ENCODE measurements at places on chromosomes 11 and 22.

- no peak for DNase-seq
Observed at GRCh38 chr22:23790819-23791737, 4.3 kb downstream of the SMARCB1 start.

- no peak for DNase-seq
Observed at GRCh38 chr11:8039530-8040260, 41.3 kb upstream of the TUB start.

DNA sequence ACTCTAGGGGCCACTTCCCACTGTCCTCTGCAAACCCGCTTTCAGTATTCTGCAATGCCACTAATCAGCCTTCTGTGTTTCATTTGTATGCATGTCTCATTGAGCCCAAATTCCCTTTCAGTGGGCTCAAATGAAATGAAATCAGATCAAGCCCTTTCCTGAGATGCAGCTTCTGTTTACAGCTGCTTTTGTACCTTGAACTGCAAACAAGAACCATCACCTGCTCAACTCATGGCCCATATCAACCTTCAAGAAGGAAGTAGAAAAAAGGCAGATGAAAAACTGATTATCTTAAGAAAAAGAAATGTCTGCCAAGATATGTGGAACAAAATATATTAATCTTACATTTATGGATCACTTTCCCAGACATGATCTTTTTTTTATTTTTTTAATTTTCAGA lies 141.1 kb upstream of the ARHGAP42 start:
- DNase-seq, result no peak

- no peak for DNase-seq
Observed at GRCh38 chr11:66330931-66331330, 5.3 kb downstream of the RIN1 start.

DNA sequence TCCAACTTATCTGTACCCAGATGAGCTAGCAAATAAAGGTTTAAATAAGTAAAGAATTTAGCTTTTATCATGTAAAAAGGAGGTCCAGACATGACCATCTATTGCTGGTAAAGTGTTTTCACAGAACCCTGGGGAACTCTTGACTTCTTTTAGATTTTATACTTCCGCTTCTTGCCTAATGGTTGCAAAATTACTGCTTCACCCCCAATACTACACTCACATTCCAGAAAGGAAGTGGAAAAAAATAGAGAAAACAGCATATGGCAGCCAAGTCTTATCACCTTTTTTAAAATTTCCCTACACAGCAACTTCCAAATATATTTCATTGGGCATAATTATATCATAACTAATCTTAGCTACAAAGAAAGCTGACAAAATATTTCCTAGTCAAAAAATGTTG lies 12.1 kb downstream of the BBOX1 start:
- no peak for DNase-seq

GRCh38 chr22:40204321-40205116 lies 26.8 kb downstream of the TNRC6B start:
- DNase-seq, result no peak

DNA sequence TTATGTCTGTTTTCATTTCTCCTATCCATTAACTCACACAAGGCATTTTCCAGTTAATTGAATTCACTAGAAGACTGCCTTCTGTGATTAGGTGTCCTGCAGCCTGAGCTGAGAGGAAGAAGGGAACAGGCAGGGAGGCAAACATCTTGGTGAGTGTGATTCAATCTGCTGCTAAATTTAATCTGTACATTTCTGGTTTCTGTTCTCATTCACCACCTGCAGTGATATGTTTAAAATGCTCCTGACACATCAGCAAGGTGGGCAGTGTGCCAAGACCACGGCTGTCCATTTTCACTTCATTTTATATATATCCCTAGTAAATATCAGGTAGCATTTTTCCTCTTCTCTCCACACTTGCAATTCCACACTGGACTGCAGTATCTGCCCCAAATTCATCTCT lies 416.5 kb downstream of the TMEM135 start:
- no peak for DNase-seq

GRCh38 chr22:35348026-35348590 lies 32.8 kb upstream of the HMOX1 start:
- no peak for DNase-seq

Measured in common myeloid progenitor, CD34-positive (primary cell).